ENCODE measurements at places on chromosomes 3 and 15.

- DNase-seq = no peak
Observed at GRCh38 chr3:55476515-55476914, 10.6 kb downstream of the WNT5A start.

- DNase-seq = no peak
Observed at GRCh38 chr3:51559411-51559888, 20.9 kb downstream of the RAD54L2 start.

GRCh38 chr3:4447295-4447999 lies 19.6 kb downstream of the SUMF1 start:
- DNase-seq = no peak

- DNase-seq = peak; percentile 56
Observed at GRCh38 chr3:35393901-35394799, 245.2 kb upstream of the ARPP21 start.

DNA sequence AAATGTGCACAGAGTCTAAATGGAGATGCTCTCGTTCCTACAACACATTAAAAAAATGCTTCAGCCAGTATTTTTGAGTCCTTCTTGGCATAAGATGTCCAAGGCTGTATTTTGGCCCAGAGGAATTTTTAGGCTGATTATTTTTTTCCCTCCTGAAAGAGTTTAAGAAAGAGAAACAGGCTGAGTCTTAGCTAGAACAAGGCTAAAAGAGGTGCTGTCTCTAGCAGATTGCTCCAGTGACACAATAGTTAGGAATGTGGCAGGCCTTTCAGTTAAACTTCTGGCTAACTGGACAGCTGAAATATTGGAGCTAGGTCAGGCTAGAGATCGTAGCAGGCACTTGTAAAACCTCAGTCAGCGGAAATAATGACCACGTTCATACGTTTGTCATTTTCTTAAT lies 271.4 kb upstream of the RARB start:
- no peak for DNase-seq

DNA sequence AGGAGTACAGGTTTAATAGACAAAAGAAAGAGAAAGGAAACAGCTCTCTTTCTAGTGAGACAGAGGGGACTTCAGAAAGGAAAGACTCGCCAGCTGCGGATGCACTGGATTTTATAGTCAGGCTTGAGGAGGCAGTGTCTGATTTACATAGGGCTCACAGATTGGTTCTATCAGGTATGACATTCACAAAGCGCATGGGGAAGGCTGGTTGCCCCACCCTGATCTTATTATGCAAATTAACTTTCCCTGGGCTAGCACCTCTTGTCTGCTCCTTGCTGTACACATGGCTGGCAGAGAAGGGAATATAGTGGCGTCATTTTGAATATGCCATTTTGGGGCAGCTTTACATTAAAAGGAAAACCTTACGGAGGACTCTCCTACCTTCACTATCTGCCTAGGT lies 938.4 kb upstream of the SEMA6D start:
- DNase-seq = no peak

DNA sequence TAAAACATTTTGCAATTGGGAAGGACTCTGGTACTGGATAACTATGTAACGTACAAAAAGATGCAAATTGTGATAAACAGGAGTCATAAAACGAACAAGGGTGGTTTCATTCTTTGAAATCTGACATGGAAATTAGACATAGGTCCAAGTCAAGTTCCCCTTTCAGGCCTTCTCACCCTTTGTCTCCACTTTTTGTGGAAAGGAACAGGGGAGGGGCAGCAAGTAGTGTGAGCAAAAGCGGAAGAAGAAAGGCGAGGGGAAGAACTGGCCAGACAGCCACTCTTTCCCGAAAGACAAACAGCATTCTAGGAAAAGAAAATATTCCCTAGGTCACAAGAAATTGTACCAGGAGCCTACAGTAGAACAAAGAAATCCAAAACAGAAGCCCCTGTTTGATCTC lies 52.6 kb downstream of the MCF2L2 start:
- DNase-seq = no peak

DNA sequence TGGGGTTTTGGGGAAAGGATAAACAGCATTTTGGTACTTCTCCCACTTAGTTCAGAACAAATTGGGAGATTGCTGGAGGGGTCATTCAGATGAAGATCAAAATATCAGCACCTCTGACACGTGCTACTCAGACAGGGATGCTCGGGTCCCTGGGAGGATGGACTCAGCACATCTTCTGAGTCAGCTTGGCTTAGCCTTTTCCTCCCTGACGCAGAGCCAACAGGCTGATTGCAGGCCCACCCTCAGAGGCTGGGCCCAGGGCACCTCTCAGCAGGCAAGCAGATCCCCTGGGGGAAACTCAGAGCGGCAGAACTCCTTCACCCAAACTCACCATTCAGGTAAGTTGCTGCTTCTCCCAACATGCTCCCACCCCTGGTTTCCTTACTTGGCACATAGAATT lies 304.9 kb downstream of the TLE3 start:
- no peak for DNase-seq

GRCh38 chr3:28903171-28903601 lies 377.7 kb upstream of the RBMS3 start:
- no peak for DNase-seq

GRCh38 chr3:193665370-193665989 lies 72.5 kb downstream of the OPA1 start:
- no peak for DNase-seq

GRCh38 chr15:88389120-88389519 lies 78.1 kb downstream of the MRPL46 start:
- no peak for DNase-seq

DNA sequence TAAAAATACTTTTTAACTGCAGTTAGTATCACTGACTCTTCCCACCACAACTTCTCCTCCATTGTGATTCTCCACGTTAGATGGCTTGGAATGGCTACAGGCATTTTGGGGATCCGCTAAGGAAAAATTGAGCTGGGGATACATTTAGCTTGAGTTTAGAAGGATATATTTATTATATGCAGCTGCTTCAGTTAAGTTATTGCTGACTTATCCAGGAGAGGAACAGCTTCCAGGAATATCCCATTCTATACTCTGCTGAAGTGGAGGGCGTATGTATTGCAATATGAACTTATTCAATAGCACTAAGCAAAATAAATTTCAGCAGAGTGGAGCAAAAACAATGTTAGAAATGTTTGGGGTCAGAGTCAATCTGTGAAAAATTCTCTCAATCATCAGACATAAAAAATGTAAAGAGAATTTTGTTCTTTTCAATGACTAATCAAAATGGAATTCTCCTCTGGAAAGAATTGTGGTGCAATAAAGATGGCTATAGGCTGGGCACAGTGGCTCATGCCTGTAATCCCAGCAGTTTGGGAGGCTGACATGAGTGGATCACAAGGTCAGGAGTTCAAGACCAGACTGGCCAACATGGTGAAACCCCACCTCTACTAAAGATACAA lies 84.7 kb downstream of the NCEH1 start:
- DNase-seq = no peak

All from right forelimb (tissue), 1 donor.